Mucosa of gallbladder (tissue), 1 donor: ENCODE measurements at places on chromosomes 2 and 18. TPM values are rescaled to one million over a fixed set of nuclear protein-coding genes. Genes with fewer than 3 reads are reported as not detected.

The TCF23 gene
- total RNA-seq = 0.12 TPM

The EGR4 gene
- not detected for total RNA-seq

The CRYBA2 gene
- not detected for total RNA-seq

The SERPINE2 gene
- 32.5 TPM for total RNA-seq

The ANKRD62 gene
- not detected for total RNA-seq
